ENCODE measurements at places on chromosomes 4 and X.

DNA sequence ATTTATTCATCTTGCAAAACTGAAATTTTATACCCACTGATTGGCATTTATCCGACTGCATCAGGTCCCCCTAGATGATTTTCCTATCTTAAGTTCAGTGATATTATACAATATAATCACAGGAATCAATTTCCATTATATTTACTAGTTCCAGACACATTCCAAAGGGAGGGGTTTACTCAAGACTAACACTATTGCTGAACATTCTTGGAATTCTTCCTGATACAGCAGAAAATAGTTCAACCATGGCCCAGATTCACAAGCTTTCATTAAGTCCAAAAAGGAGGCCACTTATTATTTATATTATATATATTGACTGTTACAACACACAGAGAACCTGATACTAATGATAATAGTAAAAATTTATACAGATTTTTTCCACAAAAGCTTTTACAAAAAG, 2353.6 kb downstream of the PCDH7 start:
- DNase-seq = no peak

GRCh38 chrX:10325611-10326010, 168.8 kb downstream of the CLCN4 start:
- DNase-seq = no peak

GRCh38 chr4:142041788-142042187, 405.4 kb downstream of the IL15 start:
- DNase-seq = no peak

DNA sequence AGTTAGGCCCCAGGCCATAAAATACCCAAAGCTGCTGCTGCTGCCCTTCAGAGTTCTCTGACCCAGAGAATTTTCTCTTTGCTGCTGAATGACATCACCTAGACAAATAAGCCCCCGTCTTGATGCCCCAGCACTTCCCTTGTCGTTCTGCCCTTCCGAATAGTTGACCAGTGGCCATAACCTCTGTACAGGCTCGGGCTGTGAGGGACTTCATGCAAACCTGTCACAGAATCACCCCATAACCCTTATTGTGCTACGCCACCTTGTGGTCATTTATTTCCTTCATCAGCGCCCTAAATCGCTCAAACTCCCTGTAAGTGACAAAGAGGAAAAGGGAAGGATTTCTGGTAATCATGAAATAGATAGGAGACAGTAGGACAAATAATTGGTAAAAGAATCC, 18.8 kb downstream of the SPACA5 start:
- DNase-seq = peak; percentile 16

DNA sequence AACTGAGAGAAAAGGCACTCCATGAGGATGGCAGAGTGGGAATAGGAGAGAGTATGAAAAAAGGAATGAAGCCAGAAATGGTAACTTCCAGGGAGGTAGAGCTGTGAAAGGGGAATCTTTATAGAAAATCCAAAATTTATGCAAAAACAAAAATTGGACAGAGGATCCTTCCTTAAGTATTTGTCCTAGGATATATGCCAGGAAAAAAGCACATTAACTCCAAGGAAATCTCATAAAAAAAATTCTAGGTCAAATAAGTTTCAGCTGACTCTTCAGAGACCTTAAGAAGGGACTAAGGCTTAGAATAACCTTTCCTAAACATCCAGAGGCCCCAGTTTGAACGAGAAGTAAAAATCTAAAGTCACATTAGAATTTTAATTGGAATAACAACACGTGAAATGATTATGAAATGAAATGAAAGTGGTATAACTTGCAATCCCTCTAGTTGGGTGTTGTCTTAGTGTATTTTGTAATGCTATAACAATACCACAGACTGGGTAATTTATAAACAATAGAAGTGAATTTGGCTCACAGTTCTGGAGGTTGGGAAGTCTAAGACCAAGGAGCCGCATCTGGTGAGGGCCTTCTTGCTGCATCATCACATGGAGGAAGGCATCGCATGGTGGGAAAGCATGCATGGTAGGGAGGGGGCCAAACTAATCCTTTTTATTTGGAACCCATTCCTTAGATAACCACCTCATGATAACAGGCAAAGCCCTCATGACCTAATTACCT, 145.4 kb upstream of the RXFP1 start:
- no peak for DNase-seq

GRCh38 chrX:140672840-140673731, 36.5 kb upstream of the LINC00632 start:
- DNase-seq = no peak

DNA sequence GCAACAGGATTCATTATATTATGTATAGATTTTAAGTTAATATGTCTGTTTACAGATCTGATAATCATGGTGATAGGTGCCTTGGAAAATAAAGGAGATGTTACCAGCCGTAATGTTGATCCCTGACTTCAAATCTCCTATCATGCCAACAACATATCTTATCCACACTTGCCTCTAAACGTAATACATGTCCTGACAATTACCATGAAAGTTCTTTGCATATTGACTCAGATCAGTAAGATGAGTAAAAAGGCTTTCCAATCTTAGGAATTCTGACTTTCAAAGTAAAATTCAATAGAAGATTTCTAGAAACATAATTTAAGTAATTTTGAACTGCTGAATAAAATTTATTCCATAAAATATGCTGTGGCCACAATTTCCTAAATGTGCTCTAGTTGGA, 513.3 kb downstream of the ANKRD50 start:
- no peak for DNase-seq

DNA sequence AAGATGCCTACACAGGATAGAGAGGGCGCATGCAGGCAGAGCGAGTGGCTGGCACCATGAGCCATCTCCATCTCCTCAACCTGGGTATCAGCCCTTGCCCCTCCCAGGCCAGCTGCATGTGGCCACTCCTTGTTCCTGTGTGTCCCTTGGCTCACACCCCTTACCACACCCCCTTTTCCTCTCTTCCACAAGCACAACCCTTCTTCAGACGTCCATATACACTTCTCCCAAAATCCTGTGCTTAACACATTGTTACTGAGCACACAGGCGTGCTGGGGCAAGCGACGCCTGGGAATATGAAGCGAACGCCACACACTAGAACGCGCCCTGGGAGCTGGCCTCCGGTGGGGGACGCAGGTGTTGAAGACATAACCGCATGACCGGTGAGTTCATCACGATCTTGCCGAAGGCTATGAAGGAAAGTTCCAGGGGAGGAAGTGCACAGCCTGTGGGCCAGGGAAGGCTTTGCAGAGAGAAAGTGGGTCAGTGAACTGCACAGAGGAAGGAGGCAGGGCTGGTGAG, 19.1 kb upstream of the KIAA0232 start:
- DNase-seq = no peak

- DNase-seq = no peak
These were observed 9.5 kb downstream of the VBP1 start for GRCh38 chrX:155225774-155226173.

GRCh38 chr4:754221-755120, 48.8 kb downstream of the PCGF3 start:
- no peak for DNase-seq
